Stimulated activated CD8-positive, alpha-beta memory T cell treated with anti-CD3 and anti-CD28 coated beads, Interleukin-7, amount 100 ng/mL, for 4 hours (primary cell): ENCODE measurements at places on chromosomes 7 and 10.

GRCh38 chr10:128000471-128001362, 93.8 kb downstream of the PTPRE start:
- DNase-seq: no peak

DNA sequence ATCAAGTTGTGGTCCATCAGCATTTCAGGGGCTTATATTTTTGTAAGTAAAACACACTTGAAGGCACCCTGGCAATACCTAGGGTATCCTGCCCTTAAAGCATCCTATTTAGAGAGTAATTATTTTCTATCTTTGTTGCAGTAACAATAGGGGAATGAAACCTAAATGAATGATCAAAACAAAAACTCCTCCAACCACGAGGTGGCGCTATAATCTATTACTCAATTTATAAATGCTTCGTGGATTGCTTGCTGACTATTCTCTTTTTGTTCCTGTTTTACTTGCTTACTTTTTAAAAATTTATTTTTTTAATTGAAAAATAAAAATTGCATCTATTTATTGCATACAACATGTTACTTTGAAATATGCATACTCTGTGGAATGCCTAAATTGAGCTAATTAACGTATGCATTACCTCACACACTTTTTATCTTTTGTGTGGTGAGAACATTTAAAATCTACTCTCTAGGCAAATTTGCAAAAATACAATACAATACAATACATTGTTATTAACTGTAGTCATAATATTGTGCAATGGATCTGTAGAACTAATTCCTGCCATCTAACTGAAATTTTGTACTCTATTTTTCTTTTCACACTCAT, 147.7 kb upstream of the BMPER start:
- no peak for DNase-seq

- DNase-seq: peak; percentile 56
These were observed 765 bp downstream of the PFKFB3 start for GRCh38 chr10:6203331-6204062.

- DNase-seq: no peak
These were observed 133.1 kb downstream of the IQUB start for GRCh38 chr7:123401295-123401694.

DNA sequence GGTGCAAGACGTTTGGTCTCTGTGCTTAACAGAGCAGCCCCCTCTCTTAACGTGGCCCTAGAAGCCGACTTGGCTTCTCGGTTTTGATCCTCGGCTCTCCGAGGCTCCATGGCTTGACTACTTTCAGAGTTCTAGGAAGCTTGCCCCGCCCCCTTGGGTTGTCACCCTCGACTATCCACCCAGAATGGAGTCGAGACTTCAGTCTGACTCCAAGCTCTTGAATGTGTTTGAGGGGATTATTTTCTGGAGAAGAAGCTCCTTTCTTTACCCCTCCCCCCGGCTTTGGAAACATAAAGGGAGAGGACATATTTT, 448 bp downstream of the SEC24C start:
- DNase-seq: peak; percentile 40

GRCh38 chr10:58177362-58177947, 90.2 kb downstream of the IPMK start:
- DNase-seq: no peak

DNA sequence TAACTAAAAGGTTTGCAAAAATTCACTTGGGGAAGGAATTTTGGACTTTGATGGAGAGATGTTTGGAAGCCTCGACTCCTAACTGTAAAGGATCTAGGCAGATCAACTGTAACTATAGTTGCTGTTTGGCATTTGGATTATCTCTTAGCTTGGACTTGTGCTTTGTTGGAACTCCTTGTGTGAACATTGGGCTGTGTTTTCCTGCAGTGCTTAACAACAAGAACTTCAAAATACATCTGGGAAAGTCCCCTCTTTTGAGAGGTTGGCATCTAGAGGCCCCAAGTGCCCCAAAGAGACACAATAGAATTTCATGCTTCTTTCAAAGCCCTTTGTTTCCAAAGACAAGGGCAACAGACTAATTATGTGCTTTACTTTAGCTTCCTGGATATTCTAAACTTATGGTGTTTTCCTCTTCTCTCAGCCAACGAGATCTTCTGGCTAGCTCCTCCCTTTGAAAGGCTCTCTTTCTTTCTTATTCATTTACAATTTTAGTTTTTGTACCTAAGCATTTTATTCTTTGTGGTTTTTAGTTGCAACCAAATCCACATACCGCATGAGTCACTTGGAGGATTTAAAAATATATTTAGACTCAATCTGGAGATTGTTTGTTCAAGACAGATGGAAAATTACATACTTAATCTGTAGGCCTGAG, 11.6 kb downstream of the ABCA13 start:
- DNase-seq: no peak
